ENCODE measurements at places on chromosomes 2 and 18. TPM values are rescaled to one million over a fixed set of nuclear protein-coding genes. Genes with fewer than 3 reads are reported as not detected.

- DNase-seq = no peak
These were observed 126.8 kb downstream of the ZNF521 start for GRCh38 chr18:25225151-25225550.

- no peak for DNase-seq
These were observed 49.8 kb upstream of the ITGB6 start for GRCh38 chr2:160249876-160250275.

GRCh38 chr2:31654241-31654640 is 73.5 kb upstream of the SRD5A2 start:
- no peak for DNase-seq

The SNTG2 gene
- 0.79 TPM for total RNA-seq

DNA sequence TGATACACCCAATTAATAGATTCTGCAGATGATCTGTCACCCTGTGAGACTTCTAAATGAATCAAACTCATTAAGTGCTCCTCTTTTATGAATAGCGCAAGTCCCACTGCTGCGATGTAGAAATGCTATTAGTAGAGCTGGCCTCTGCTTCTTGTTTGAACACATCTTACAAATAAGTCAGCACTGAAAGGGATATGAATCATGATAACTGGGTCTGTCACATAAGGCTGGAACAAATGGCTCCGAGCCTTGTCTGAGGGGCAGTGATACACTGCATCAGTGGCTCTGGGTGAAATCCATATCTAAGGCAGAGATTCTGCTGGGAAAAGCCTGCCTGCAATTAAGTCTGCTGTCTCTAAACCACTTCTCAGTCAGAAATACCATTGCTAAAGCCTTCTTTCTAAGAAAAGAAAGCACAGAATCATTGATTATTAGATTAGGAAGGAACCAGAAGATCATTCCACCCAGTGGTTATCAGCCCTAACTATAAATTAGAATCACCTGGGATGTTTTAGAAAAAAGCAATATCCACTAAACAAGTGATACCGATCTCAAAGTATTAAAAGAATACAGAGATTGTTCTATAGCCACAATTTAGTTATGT is 75.2 kb downstream of the SLC5A7 start:
- no peak for DNase-seq

GRCh38 chr18:55577812-55578539 is 10.0 kb downstream of the TCF4 start:
- no peak for DNase-seq

DNA sequence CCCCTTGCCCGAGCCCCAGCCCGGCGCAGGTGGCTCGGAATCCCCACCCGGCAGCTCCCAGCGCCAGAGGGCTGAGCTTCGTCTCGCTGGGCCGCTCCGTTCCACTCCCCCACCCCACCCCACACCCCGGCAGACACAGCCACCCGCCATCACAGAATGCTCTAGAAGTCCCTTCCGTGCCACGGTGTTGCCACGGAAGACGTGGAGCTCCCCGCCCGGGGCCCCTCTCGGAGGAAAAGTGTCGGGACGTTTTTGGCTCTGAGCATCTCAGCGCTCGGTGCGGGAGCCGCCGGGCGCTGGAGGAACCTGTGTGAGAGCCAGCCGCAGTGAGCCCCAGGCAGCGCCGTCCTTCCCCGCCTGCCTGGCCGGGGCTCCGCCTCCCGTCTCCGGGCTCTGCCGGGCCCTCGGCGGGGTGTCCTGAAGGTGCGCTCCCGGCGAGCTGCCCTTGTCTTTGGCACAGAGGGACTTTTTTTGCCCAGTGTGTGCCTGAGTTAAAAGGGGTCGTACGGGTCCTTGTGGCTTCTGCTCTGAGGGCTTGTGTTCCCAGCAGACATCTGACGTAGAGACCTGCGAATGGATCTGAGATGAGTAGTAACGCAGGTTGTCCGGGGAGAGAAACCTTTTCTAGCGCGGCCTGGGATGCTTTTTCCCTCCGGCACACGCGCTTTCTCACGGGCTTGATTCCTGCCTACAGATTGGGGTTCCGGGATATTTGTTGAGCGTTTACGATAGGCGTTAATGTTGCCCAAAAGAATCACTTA is 1.8 kb downstream of the ZCCHC2 start:
- DNase-seq = no peak

The GCG gene
- total RNA-seq = not detected

GRCh38 chr18:62505669-62506494 is 16.9 kb upstream of the ZCCHC2 start:
- DNase-seq = peak; percentile 60

The PROC gene
- under 0.01 TPM for total RNA-seq

DNA sequence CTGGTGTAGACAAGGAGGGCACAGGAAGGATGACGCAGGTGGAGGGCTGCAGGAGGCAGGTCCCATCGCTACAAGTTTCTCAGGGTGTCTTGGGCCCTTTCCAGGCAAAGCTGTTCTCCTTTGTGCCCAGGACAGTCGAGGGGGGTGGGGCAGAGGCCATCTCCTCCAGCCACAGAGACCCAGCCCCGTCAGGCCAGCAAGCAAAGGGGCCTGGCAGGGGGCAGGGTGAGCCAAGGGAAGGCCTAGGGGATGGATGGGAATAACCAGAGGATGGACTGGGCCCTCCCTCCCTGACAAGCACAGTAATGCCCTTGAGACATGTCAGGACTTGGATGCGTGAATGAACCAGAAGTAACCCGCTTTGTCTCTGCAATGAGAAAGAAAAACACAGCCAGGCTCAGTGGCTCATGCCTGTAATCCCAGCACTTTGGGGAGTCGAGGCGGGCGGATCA is 6.3 kb downstream of the TCF23 start:
- no peak for DNase-seq

The GPN1 gene
- total RNA-seq = 26.4 TPM

The SERPINB4 gene
- total RNA-seq = not detected

DNA sequence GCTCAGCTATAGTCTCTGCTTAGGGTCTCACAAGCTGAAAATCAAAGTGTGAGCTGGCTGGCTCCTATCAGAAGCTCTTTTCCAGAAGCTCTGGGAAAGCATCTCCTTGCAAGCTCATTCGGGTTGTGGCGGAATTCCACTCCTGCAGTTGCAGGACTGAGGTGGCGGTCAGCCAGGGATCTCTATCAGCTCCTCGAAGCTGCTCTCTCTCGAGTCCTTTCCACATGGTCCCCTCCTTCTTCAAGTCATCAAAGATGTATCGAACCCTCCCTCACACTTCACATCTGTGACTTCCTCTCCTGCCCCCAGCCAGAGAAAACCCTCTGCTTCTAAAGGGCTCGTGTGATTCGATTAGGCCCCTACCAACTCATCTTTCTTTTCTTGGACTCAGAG is 141.7 kb downstream of the ZFP36L2 start:
- peak; percentile 23 for DNase-seq

The REL gene
- 22.8 TPM for total RNA-seq

DNA sequence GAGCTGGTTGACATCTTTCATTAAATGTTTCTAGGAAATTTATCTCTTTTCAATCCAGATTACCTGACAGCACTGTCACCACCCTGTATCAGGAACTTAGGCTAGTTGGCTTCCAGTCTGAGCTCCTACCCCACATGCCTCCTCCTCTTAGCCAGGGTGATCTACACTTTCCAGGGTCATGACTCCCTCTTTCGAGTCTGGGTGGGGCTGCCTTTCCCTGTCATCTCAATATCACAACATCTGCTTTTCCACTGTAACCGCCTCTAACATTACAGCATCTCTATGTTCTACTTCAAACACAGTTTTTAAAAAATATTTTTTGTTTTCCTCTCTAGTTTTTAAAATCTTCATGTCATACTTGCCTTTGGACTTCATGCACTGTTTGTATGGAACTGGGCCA is 129.2 kb downstream of the RBMS1 start:
- no peak for DNase-seq

GRCh38 chr2:99779276-99779675 is 289.5 kb upstream of the REV1 start:
- no peak for DNase-seq

The C2orf81 gene
- total RNA-seq = under 0.01 TPM

GRCh38 chr2:37934591-37935513 is 9.8 kb downstream of the RMDN2 start:
- no peak for DNase-seq

The PPP1R1C gene
- total RNA-seq = not detected

DNA sequence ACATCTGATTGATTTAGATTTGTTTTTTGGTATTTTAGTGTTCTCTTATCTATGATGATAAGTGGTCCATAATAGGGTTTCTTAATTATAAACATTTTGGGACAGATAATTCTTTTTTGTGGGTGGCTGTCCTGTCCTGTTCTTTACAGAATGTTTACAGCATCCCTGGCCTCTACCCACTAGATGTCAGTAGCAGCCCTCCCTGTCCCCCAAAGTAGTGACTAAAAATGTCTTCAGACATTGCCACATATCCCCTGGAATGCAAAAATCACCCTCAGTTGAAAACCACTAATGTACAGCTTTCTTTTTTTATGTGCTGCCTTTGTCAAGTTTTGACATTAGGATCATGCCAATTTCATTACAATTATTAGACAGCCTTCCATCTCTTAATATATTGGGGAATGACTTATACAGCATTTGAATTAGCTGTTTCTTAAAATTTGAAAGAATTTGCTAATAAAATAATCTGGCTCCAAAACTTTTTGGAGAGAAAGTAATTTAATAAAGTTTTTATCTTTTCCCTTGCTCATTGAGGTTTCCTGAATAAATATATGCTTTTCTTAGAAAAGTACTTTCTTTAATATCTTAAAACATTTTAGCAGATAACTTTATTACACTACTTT is 19.5 kb downstream of the WIPF1 start:
- peak; percentile 64 for DNase-seq

DNA sequence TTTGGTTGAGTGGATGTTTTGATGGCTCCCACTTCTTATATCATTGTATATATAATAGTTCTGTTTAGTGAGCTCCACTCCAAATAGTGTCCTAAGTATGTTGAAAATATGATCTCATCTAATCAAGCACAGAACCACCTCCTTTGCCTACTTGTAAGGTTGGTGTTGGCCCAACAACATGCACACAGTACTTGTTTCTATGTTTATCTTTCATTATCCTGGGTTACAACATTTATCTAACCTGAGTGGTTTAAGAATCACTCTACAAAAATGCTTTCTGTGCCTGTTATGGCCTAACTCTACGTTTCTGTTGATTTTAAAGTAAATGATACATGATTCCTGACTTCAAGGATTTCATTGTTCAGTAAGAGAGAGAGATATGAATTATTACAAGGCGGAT is 281.9 kb downstream of the FIGN start:
- no peak for DNase-seq

- no peak for DNase-seq
These were observed 83.9 kb downstream of the TPO start for GRCh38 chr2:1497122-1497611.

DNA sequence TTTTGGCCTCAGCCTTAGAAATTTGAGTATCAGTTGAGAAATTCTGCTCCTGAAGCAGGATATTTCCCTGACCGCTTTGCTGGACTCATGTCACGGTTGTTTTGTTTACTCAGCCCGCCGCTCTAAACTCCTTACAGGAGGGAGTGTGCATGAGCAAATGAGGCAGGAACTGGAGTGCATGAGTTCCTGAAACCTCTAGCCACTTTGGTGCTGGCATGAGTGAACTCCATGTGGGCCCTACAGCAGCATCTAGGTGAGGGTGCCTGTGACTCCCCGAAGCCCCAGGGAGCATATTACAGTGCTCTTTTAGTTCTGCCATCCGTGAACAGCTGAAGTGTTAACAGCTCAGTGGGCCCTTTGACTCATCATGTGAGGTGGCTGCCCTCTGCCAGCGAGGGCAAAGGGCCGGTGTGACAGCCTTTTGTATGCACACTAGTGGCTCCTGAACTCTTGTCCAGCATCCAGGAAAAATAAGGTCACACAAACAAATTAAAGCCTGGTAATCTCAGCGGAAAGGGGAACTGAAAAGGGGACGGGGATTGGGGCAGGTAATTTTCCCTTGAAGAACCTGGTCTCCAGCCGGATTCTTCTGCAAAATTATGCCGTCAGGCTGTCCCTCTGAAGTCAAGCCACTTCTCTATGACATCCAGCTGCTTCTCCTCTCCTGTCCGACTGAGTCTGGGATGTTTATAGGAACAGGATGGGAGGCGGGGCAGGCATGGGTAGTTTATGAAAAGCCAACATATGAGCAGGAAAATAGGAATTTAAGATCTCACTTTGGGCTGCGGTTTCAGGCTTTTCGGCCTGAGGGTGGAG is 1668.7 kb downstream of the SUCLG1 start:
- no peak for DNase-seq

- no peak for DNase-seq
These were observed 10.6 kb upstream of the ANXA4 start for GRCh38 chr2:69731147-69731970.

GRCh38 chr2:150212722-150213171 is 274.7 kb downstream of the RND3 start:
- no peak for DNase-seq

GRCh38 chr2:18519914-18520450 is 40.5 kb downstream of the RDH14 start:
- no peak for DNase-seq

DNA sequence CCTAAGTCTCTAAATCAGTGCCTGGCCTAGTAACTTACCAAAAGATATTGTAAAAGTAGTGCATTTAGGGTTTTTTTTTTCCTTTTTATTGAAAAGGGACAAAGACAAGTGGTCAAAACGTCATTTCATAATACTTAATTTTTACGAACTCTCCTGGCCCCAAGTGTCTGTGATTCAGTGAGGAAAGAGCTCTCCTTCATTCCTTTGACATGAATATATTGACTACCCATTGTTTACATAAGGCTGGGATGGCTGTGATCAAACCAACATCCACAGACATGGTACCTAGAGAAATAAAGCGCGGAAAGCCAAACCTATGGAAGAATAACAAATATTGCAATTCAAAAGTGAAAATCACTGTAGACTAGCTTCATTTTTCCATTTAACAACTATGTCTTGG is 198.4 kb downstream of the BABAM2 start:
- no peak for DNase-seq

- no peak for DNase-seq
These were observed 247.7 kb upstream of the RBMS1 start for GRCh38 chr2:160741271-160741670.

DNA sequence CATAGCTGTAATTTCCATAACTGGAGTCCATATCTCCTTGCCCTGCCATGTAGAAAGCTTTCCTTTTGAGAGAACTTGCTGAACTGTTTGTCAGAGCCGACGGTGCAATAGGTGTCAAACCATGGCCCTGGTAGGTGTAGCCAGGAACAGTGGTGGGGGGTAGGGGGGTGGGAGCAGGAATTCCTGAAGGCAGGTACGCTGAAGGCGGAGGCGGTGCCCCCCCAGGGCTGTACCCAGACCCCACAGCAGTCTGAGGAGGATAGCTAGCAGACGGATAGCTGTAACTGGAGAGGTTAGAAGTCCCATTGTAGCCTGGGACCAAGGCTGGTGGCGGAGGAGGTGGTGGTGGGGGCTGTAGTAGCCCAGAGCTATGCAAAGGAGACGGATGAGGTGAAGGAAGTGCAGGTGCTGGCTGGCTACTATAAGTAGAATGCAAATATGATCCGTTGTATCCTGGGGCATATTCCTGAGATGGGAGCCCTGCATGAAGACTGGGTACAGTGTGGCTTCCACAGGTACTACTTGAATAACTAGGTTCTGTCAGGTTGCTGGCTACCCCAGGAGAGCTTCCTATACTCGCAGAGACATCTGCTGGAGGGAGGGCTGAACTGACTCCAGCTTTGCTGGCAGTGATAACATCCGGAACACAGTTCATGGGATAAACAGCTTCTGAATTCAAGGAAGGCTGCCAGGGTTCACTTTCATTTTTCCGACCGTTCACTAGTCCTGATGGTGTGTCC is 124.8 kb downstream of the FIGN start:
- DNase-seq = peak; percentile 48

Data from lung microvascular endothelial cell (primary cell).